ENCODE measurements at places on chromosomes 7 and 10.

- DNase-seq, result no peak
Measured at GRCh38 chr7:140876519-140877248, 48.0 kb downstream of the BRAF start.

DNA sequence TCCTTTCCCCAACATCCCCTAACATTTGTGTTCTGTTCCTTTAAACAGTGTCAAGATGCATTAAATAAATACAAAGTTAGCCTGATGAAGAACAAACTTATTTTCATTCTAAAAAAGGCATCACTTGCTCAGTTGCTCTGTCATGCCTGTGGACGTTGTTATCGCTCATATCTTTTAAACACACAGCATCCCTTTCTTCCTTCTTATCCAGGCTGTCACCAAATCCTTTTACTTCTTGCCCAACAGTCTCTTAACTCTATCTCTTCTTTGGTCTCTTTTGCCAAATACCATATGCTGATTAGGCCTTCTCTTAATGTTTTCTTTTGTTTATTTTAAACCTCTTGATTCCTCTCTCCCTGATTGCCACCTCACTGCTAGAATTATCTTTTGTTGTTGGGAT is 43.9 kb downstream of the DKK1 start:
- no peak for DNase-seq

- DNase-seq, result no peak
Measured at GRCh38 chr10:113073549-113074189, 123.6 kb downstream of the TCF7L2 start.

DNA sequence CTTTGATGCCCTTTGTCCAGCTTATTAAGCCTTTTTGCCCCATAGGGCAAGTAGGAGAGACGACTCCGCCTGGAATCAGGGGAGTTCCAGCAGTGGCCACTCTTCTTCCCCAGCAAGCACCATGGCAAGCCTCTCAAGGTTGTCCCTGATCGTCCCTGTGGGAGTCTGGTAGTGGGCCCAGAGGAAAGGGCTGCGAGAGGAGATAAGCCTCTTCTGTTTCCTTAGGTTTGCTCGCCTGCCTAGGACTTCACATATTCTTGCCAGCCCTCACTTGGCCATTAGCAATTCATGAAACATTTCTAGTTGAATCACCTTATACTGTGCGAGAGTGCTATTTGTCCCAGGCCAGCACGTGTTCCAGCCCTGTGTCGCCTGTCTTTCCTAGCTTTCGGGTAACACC is 47.8 kb upstream of the CPN1 start:
- DNase-seq, result no peak

DNA sequence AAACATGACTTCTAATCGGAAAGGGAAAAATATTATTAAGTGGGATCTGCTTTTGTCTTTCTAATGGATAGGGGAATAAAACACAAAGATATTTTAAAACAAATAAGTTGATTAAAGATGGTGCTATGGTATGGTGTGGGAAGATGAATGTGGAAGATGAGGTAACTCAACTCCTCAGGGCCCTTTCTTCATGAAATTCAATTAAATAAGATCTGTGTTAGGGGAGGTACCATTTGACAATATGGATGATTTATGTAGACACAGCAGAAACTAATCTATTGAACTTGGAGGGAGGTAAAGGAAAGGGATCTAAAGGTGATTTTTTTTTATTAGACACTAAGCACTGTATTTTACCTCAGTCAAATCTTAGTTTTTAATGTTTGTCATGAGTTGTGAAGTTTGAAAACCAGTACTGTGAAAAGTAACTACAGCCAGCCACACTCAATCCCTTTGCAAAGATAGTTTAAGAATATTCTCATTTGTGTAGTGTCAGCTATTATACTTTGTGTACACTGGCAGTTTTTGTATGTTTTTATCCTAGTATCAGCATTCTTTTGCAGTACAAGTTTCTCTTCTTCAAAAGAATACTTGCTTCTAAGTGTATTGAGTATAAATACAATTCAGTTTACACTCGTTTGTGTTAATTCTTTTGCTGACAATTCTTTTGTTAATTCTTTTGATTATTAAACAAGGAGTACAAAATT is 151.3 kb downstream of the PHF14 start:
- DNase-seq, result no peak

DNA sequence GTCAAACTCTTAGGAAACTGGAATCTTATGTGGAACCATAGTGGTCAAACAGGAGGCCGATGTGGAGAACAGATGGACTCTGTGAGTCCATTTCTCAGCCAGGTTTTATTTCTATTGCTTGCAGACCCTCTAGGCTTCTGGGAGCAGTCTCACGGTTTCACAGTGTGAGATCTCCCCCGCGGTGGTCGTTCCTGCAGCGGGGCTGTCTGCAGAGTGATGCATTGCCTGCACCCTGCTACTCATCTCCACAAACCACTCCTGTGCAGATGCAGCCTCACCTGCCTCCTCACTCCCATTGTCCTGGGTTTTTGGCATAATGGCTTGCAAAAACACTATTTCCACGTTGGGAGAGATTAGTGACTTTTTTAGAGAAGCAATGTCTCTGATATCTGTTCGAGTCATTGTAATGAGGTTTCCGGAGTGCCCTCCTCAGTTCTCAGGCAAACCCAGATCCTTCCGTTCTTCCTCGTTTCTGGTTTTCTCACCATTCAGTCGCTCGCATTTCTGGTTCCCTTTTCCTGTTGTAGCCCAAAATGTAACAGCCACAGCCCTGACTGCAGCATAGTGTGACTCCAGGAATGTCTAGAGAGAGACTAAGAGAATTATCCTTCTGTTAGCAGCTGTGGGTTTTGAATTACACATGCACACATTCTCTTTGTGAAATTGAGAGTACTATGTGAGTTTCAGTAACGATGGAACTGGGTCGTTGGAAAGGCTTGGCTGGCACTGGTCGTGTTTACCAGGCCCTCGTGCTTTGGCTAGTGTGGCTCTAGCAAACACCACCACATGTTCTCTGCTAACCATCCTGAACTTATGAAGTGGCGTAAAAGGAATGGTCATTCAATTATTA is 30.2 kb downstream of the ACADSB start:
- no peak for DNase-seq

DNA sequence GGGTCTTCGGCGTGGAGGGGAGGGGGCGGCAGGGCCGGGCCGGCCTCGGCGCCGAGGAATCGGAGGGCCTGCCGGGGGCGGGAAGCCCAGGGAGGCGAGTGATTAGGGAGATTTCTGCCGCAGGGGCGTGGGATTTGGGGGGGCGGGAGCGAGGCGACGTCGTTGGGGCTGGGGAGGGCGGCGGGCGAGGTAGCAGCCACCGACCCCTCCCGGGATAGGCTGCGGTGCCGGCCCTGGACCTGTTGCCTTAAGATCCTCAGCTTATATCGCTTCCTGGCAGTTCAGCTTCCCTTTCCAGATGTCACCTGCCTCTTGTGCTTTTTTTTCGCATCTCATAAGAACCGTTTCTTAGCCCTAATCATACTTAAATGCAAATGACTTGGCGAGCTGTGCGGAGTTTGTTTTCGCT is 655 bp downstream of the LMTK2 start:
- DNase-seq, result no peak

GRCh38 chr7:128074736-128075135 is 43.5 kb upstream of the LRRC4 start:
- DNase-seq, result no peak

- DNase-seq, result no peak
Measured at GRCh38 chr10:76675951-76676587, 961.5 kb downstream of the KCNMA1 start.

DNA sequence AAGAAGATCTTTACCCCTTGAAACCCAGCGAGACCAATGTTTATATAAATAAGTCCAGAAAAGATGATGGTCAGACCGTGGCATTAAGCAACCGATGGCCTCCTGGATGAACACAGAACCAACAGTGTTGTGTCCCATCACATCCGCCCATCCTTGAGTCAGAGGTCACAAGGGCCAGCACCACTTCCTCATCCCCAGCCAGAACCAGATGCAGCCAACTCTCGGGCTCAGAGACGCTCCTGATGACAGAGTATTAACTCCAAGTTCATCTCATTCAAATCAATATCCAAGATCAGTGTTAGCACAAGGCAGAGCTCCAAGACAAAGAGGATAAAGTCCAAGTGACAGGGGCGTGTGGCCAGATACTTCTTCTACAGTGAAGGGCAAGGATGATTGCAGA is 63.5 kb downstream of the FAM53B start:
- DNase-seq, result no peak

DNA sequence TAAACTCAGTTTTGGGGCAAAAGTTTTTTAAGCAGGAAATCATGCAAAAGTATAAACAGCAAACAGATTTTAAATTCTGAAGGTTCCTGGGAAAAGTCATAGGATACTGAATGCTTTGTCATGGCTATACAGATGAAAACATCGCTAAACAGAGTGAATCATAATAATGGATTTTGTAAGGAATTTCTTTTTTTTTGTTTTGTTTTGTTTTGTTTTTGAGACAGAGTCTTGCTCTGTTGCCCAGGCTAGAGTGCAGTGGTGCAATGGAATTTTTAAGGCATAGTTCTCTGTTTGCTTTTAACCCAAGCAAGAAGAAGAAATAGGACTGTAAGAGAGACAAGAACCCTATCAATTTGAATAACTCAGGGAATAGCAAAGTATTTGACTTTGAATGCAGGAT is 285.3 kb downstream of the NRG3 start:
- no peak for DNase-seq

DNA sequence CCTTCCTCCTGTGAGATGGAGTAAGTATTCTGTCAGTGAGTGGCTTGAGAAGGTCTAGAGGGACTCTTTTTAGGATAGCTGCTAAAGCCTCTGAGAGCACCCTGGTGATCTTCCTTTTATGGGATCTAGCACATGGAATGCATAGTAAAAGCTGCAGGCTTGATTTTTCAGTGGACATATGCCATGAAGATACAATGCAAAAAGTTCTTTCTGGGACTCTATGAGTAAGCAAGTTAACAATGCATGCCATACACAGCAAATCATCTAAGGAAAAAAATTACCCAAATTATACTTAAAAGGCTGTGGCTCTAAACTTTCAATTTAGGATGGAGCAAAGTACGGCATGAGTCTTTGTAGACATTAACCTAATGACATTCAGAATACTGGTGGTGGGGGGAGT is 154.5 kb downstream of the SGMS1 start:
- no peak for DNase-seq

- DNase-seq, result no peak
Measured at GRCh38 chr7:15780271-15780670, 93.8 kb upstream of the MEOX2 start.

GRCh38 chr7:143050931-143051330 is 1.2 kb upstream of the OR6V1 start:
- no peak for DNase-seq

DNA sequence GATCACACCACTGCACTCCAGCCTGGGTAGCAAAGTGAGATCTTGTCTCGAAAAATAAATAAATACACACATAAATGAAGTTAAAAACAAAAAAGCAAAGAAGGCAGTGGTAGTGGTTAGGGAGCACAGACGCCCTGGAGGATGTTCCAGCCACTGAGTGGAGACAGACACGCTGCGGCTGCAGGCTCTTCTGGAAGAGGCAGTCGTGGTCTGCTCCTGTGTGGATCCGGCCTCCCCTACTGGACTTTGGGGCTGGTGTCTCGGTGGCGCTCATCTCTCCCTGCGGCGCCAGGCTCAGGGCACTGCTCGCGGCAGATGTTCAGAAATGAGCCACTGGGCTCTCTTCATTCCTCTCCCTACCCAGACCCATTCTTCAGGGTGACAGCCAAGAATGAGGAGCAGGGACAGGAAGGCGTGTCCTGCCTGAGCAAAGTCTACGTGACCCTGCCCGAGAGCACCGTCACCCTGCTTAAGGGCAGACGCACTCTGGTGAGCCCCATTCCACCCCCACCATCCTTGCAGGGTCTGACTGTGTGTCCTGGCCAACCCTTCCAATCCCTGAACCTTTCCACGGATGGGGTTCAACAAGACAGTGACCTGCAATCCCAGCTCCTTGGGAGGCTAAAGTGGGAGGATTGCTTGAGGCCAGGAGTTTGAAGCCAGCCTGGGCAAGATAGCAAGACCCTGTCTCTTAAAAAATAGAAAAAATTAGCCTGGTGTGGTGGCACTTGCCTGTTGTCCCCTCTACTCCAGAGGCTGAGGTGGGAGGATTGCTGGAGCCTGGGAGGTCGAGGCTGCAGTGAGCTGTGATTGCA is 26.2 kb downstream of the ZAN start:
- DNase-seq, result no peak

DNA sequence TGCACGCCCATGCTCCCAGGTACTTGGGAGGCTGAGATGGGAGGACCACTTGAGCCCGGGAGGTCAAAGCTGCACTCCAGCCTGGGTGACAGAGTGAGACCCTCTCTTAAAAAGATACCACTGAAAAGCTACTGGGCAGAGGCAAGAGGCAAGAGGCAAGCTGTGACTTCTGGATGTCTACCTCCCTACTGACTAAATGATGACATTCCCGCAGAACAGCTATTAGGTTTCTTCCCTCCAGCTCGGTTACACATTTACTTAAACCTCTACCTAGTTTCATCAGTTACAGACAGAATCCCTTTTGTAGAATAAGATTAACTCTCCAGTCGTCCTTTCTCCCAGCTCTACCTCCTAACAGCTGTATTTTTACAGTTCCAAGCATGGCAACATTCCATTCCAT is 21.2 kb downstream of the RHEB start:
- no peak for DNase-seq

GRCh38 chr10:11024596-11024995 is 6.9 kb downstream of the CELF2 start:
- DNase-seq, result no peak

DNA sequence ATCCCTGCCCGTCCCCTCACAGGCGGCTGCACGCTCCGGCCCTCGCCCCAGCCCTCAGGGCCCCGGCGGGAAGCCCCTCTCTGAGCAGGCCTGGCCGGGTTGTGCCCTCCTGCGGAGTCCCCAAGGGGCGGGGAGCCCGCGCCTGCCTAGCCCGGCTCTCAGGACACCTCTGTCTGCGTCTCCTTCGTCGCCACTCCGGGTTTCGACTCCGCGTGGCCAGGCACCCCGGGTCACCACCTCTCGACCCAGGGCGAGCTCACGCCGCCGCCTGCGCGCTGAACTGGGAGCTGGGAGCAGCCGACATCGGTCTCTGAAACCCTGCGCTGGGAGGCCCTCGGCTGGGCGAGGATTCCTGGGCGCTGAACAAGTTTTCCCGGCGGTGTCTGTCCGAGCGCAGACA is 6.2 kb upstream of the OGDHL start:
- DNase-seq, result no peak

GRCh38 chr7:20793248-20793647 is 6.6 kb upstream of the SP8 start:
- no peak for DNase-seq

- DNase-seq, result no peak
Measured at GRCh38 chr10:78686444-78687060, 382.2 kb upstream of the ZMIZ1 start.

GRCh38 chr7:30074422-30075030 is 46.3 kb downstream of the PLEKHA8 start:
- DNase-seq, result no peak

DNA sequence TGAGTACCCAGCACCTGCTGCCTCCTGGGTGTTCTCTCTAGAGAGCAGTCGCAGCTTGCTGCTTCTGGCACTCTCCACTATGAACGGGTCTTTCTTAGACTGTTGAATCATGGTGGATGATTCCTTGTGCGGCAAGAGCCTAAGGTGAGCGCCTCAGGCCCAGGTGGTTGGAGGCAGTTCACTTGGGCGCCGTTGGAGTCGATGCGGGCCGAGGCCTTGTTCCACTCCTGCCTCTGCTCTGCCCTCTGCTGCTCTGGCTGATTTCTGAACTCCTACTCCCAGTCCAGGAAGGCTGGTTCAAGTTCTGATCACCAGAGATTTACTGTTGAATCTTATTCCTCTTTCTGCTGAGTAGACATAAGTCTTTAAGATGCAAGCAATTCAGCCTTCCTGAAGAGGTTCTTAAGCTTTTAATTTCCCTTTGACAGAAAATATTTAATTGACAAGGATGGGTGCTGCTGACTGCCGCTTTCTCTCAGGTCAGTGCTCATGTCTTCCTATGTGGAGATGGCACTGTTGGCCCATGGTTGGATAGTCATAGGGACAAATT is 10.4 kb downstream of the YKT6 start:
- no peak for DNase-seq
